ENCODE measurements at places on chromosomes 13 and 19.

DNA sequence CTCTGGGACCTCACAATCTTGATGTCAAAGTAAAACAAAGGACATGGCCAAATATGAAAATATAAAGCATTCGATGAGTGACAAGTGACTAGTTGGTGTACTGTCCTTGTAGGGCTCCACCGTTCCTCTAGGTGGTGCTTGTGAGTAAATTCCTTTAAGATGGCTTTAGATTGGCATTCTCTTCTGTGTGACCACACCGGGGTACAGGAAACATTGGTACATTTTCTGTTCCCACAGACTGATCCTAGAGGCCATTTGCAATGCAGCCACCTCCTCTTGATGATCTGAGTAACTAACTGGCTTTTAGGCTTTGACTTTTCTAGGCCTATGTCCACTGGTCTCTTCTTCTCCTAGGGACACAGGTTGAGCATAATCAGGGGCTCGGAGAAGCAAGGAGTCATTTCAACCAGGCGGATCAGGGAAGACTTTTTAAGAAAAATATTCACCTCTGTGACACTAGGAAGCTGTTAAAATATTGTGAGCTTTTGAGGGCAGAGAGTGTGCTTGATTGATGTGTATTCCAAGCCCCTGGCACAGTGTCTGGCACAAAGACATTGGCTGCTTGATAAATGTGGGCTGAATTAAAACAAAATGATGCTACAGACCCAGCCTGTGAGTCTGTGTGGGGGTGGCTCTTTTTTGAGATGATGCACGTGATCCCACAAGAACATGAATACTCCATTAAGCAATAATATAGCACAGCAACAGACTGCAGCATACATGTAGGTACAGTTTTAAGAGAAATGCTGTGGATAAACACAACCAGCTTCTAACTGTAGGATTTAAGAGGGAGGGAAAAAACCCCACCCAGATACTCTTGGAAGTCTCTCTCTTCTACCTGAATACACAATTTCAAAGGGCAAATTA, 21.0 kb downstream of the EPSTI1 start:
- no peak for DNase-seq

DNA sequence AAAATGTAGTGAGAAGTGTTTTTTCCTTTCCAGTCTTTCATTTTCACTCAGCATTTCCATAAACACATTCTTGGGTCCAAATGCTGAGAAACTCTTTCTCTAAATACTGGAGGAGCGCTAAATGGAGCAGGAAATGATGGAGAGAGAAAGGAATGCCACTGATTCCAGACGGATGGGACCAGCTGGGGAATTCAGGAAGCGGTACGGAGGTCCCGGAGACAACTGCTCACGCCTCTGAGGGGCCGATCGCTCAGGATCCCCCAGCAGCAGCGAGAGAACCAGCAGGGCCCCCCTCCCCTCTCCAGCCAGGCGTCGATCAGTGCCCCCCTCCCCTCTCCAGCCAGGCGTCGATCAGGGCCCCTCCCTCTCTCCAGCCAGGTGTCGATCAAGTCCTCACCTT, 13.2 kb downstream of the RASA3 start:
- DNase-seq, result peak; percentile 72

DNA sequence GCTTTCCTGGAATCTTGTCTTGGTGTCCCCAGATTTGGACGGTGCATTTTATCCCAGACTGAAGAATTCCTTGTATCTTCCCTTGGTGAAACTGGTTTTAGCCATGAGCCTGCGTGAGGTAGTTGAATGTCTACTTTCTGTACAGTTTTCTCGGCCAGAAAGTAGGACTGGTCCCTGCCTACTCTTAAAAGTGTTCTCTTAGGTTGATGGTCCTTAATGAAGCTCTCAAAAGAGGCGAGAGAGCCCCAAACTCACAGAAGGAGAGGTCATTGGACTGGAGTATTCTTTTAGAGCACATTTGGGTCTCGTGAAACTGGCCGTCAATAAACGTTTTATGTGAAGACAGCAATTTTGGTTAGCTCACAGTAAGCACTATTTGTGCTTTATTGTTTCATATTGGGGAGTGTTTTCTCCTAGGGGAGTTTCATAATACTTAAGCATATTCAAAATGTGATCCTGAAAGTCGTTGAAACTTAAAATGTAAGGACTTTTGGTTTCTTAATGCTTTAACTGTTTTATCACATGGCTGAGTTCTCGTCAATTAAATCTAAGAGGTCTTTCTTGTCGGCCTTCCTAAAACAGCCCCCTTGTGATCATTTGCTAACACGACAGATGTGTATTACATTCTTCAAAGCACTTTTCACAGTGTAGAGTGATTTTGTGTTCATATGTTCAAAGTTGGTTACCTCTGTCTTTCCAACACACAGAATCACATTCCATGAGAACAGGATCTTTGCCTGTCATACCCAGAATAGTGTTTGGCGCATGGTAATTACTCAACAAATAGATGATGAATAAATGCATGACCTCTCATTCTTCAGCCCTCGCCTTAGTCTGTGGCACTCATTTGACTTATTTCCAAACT, 889 bp downstream of the GTF2F2 start:
- peak; percentile 17 for DNase-seq

- DNase-seq, result no peak
These were observed 27.3 kb upstream of the ZNF254 start for GRCh38 chr19:24059563-24060295.

GRCh38 chr19:34171539-34171876, 796 bp upstream of the LSM14A start:
- DNase-seq, result peak; percentile 19

DNA sequence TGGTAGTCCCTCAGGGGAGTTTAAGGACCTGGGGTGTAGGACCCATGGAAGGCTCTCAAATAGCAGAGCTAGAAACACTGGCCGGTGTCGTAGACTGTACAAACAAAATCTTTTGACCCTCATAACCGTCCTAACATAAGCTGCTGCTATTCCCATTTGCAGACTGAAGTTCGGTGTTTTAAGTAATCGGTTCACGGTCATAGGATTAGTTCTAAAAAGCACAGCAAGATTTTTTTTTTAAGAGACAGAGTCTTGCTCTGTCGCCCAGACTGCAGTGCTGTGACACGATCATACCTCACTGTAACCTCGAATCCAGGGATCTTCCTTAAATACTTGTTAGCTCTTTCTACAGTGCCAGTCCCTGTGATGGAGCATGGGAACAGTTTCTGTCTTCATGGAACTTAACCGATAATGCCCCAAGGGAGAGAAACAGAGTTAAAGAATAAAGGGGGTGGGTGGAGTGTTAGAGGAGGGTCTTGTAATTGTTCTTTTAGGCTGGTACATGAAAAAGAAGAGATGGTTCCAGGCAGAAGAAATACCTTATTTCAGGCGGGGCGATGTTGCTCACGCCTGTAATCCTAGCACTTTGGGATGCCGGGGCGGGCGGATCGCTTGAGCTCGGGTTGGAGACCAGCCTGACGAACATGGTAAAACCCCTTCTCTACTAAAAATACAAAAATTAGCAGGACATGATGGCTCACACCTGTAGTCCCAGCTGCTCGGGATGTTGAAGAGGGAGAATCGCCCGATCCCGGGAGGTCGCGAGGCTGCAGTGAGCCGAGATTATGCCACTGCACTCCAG, 475 bp upstream of the ZC3H4 start:
- DNase-seq, result no peak

DNA sequence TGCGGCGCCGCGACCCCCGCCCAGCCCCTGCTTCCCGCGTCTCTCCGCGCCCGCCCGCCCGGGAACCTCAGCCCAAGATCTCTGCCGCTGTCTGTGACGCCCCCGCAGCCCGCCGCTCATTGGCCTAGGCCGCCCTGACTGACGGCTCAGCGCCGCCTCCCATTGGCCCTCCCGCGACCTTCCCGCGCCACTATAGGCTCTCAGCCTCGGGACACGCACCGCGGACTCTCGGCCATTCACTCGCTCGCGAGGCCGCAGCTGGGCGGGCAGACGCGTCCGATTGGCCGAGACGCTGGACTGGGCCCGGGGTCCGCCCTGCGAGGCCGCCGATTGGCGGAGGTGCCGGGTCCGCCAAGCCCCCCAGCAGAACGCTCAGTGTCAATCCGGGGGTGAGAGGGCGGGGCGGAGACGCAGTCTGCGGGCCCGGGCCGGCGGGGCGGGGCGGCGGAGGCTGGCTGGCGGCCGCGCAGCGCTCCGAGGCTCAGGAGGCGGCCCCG, at the start of gene PRKACA:
Gene PRKACA, minus strand, starts transcription at position 95 of the 497 bp plus-strand sequence. CDS start 215 bp downstream, outside the sequence.
- DNase-seq, result peak; percentile 99
